ENCODE measurements at places on chromosomes 3 and 15.

- no peak for DNase-seq
Observed at GRCh38 chr3:134312072-134312872, 61.6 kb upstream of the RYK start.

DNA sequence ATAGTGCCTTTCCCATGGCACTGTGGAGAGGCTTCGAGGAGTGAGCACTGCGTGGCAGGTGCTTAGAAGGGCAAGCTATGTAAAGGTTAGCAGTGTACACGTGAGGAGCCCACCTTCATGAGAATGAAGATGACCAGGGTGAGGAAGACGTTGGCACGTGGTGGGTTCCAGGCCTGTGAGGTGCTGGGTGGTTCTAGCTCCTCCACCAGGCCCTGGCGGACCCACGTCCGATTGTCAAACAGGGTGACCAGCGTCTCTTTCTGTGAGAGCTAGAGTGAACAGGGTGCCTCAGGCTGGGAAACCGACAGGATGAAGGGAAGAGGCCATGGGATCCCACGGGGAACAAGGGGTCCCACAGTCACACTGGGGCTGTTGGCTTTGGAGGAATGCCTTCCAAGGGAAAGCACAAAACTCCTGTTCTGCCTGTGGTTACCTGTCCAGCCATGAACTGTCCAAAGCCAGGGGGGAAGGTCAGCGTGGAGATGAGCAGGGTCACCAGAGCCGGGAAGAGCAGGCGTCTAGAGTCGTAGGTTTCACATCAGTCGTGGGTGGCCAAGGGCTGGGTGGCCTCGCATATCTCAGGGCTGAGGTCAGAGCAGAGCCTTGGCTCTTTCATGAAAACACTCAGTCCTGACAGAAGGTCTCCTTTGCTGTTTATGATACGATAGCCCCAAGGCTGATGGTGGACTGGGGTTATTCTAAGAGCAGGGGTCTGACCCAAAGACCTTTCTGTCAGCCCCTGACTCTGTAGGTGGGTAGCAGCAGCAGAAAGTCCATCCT is 6.0 kb downstream of the CLCN2 start:
- DNase-seq = no peak

DNA sequence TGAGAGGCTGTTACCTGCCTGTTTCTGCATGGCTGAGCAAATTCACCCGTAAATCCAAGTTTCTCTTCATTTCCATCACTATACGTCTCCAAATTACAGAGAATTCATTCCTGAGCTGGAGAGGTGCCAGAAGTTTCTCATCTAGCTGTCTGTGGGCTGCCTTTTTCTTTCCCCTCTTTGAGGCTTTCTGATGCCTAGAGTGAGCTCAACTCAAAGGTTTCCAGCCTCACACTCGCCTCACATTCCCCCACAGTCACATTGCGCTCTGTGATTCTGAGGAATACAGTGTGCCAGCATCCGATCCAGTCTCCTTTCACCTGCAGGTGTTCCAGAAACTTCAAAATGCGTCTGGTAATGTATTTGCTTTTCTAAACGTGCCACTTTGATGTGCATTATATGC is 267.2 kb downstream of the MFSD1 start:
- no peak for DNase-seq

- no peak for DNase-seq
Observed at GRCh38 chr3:176850498-176850897, 346.8 kb downstream of the TBL1XR1 start.

DNA sequence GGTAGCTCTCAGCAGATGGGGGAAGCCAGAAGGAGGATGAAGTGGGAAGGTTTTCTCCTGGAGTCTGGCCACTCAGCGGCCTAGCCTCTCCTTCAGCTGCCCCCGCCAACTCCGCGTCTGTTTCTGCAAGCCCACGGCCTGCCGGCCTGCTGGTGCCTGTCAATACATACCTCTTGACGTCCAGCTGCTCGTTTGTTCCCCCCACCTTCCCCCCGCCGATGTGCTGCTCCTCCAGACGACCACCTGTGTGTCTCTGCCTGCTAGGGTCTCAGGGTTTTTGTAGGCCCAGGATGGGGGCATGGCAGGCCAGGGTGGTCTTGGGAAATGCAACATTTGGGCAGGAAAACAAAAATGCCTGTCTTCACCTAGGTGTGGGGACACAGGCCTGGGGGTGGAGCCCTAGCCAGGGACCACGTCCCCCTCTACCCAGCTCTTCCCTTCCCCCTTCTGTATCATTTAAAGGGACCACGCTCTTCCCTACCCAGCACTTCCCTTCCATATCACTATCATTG is 137.8 kb downstream of the ALCAM start:
- no peak for DNase-seq

DNA sequence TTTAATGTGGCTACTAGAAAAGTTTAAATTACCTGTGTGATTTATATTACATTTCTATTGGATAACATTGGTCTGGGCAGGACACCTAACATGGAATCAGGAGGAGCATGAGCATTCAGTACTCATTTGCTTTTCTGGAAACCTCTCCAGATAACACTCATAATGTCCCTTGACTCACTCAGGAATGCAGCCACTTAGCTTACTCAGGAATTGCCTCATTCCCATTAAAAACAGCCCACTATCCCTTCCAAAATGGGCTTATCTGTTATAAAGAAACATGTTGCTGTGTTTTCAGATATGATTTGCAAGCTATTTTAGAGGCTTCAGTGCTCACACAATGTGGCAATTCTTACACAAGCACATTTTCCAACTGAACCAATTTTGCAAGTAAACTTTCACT is 17.1 kb downstream of the GBE1 start:
- no peak for DNase-seq
